Activated CD4-positive, alpha-beta T cell treated with anti-CD3 and anti-CD28 coated beads for 4 hours (primary cell): ENCODE measurements at places on chromosomes 12 and 14.

GRCh38 chr12:95151821-95152220, 65.4 kb downstream of the FGD6 start:
- DNase-seq, result no peak

DNA sequence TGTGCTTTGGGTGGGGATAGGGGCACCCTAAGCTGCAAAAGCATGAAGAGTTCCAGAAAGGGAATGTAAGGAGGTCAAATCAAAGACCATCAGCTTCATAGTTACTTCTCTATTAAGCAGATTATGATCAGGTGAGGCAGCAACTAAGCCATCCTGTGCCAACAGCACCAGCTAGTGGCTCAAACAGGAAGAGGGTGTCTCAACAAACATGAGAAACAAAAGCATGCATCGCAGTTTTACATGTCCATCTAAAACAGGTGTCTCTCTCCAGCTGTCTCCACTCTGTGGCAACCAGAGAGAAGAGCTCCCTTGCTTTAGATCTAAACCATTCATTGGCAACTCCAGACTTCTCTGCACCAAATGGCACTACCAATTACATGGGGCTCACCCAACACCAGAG, 52.9 kb downstream of the ACTN1 start:
- no peak for DNase-seq

- no peak for DNase-seq
Measured at GRCh38 chr12:607541-608001, 55.7 kb downstream of the NINJ2 start.

GRCh38 chr12:20097626-20098025, 270.7 kb upstream of the PDE3A start:
- no peak for DNase-seq

GRCh38 chr14:55540847-55541773, 38.9 kb upstream of the KTN1 start:
- no peak for DNase-seq

GRCh38 chr14:58171090-58171489, 19.1 kb upstream of the ARMH4 start:
- peak; percentile 20 for DNase-seq

- peak; percentile 50 for DNase-seq
Measured at GRCh38 chr12:12467264-12467663, 95.4 kb downstream of the DUSP16 start.

- no peak for DNase-seq
Measured at GRCh38 chr12:47097276-47097896, 17.6 kb upstream of the AMIGO2 start.

- no peak for DNase-seq
Measured at GRCh38 chr12:91142221-91142631, 30.9 kb upstream of the LUM start.

GRCh38 chr14:100334904-100335303, 11.8 kb downstream of the SLC25A47 start:
- DNase-seq, result no peak

DNA sequence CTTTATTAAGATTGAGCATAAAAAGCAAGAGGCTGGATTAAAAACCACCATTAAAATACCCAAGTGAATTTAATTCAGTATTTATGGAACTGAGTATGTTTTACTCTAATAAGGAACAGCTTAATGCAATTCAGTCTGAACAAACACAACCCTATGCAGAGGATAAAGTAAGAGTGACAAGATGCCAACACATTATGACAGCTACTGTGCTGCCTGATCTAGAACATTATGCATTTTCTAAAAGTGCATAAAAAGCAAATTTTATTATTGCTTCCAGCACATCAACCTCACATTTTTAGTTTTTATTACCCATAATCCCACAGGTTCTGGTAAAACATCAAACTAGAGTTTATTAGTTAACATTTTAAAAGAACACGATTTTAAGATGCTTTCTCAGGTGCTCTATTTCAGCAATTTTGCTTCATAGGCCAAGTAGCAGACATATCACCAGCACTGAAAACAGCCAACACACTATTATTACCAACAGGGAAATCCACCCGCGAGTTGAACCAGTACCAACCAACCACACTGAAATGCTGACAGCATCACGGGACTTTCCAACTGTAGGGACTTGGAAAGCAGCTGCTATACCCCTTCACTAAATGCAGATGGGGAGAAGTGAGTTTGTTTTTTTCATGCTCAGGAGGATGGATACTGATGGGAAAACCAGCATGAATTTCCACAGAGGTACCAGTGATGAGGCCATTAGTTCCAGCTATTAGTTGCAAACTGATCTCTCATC, 372.1 kb downstream of the KCNH5 start:
- DNase-seq, result no peak

DNA sequence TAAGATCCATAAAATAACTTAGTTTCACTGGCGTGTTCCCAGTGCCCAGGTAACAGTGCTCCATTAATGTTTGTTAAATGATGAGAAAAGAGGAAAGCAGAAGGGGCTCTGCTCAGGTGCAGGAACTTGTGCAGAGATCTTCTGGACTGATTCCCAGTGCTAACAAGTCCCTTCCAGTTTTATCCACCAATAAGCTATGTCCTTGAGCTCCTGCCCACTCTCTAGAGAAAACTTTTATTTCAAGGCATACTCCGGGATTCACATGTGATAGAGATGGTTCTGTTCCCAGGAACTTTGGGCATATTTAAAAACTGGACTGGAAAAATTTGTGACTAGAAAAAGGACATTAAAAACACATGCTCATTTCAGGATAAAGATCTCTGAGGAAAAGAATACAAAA, 1.9 kb downstream of the GYS2 start:
- no peak for DNase-seq

DNA sequence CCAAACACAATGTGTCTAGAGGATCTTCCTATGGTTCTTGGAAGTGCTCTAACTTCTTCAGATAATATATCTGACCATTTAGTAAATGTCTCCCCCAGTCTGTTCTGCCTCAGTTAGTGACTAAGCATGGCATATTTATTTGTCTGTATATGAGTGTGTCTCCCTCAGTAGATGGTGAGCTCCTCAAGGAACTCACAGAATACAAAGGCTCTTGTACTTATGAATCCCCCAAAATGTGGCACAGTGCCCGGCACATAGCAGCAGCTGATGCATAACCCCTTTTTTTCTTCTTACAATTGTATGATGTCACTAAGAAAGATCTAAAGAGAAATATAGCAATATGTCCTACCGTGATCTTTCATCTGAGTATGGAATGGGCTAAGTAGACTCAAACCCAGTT, 264.7 kb upstream of the PRICKLE1 start:
- DNase-seq, result no peak

- DNase-seq, result no peak
Measured at GRCh38 chr14:95056476-95056875, 100.9 kb downstream of the DICER1 start.

- no peak for DNase-seq
Measured at GRCh38 chr12:27436029-27436428, 10.5 kb upstream of the SMCO2 start.

GRCh38 chr12:57640175-57641042, 7.4 kb upstream of the B4GALNT1 start:
- DNase-seq, result no peak

DNA sequence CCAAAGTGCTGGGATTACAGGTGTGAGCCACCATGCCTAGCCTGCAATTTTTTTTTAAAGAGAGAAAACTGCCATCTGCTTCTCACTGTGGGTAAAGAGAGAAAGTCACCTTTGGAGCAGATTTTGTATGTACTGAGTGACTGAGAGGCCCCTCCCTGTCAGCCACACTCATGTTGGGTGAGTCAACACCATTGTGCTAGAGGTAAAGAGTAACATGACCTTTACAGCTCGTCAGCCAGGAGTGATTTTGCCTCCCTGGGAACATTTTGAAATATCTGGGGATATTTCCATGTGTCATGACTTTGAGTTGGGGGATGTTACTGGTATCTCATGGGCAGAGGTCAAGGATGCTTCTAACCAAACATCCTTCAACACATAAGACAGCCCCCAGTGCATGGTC, 115.2 kb downstream of the KSR2 start:
- no peak for DNase-seq

GRCh38 chr12:54980341-54980740, 4.2 kb downstream of the TESPA1 start:
- peak; percentile 34 for DNase-seq

DNA sequence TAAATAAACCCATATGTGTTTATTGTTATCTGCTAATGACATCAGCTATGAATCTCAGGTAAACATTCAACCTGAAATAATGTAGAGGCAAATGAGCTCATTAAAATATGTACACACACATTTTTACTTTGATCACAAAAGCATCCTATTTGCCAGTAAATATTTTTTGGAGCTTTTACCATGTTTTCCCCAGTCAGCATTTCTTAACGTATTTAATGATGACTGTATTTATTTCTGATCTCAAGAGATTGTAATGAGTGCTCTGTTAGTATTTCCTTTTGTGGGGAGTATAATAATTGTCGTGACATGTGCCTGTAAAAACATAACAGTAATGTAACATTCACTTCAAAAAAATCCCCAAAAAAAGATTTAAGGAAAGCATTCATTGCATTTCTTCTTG, 52.1 kb downstream of the FRMD6 start:
- no peak for DNase-seq

DNA sequence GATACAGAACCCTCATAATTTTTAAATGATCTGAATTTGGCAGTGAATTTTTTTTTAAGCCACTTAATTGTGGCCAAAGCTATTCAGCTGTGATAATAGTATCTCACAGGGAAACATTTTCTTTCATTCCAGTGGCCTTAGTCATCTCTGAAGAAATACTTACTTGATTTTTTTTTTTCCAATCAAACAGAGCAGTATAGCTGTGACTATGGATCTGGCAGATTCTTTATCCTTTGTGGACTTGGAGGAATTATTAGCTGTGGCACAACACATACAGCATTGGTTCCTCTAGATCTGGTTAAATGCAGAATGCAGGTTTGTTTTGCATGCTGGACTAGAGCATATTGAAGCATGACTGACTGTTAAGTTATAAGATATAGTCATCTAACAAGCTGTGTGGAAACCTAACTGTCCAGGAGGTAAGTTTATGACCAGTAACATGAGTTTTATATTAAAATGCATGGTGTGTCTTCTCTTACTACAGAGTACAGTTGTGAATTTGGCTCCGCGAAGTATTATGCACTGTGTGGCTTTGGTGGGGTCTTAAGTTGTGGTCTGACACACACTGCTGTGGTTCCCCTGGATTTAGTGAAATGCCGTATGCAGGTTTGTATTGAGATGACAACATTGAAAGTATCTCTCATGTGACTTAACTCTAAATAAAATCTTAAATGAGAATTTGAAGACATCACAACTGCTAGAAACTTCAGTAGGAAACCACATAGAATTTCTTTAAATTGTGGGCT, 1.9 kb downstream of the SLC25A3 start:
- no peak for DNase-seq

DNA sequence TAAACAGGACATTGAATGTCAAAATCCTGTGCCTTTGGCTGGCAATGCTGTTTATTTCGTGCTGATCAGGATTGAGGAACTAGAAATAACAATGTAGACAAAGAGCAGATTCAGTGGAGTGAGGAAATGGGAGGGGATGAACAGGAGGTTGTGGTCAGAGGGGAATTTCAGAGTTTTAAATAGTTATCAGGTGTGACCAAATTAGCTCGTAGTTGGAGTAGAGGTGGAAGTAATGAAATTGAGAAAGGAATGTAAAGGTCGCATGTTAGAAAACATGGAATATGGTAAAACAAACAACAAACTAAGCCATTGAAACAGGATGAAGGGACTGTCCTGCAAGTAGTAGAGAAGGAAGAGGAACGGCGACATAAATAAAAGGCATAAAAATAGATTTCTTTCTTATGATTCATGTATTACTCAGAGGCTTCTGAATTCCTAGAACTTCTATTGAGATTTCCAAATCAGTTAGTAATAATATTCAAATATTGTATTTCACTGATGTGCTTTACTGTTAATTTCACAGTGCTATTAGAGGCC, 9.5 kb upstream of the SAV1 start:
- DNase-seq, result no peak

DNA sequence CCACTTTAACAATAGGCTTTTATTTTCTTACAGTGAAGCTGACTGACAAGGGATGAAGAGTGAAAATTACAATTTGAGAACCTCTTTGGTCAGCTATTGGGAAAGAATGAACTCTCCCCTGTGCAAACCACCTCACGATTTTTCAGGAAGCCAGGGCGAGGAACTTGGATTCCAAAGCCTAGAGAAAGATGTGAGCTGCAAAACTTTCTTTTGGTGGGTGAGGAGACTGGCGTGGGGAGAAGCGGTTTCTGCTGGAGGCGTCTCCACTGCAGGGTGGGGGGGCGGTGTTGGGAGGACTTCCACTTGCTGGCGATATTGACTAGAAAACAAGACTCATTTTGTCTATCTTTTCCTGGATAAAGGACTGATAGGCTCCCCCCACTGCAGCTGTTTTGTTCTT, 59.3 kb upstream of the VRK1 start:
- no peak for DNase-seq

DNA sequence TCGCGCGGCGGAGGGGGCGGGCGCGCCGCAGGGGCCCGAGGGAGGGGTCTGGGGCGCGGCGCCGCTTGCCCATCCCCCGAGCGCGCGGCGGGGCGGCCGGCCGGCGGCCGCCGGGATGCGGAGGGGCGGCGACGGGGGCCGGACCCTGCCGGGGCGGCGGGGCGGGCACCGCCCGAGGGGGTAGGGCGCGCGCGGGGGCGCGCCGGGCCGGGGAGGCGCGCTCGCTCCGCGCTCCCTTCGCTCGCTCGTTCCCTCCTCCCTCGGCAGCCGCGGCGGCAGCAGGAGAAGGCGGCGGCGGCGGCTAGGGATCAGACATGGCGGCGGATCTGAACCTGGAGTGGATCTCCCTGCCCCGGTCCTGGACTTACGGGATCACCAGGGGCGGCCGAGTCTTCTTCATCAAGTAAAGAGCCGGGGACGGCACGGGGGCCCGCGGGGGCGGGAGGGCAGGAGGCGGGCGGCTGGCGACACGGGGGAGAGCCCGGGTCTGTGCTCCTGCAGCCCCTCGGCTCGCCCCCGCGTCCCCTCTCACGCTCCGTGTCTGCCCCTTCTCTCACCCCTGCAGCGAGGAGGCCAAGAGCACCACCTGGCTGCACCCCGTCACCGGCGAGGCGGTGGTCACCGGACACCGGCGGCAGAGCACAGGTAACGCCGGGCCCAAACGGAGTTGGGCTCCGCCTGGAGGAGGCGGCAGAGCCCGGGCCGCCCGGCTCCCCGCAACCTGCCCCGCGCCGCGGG, at the start of gene PLEKHA5:
PLEKHA5 (plus strand) TSS at position 248 of the 738 bp plus-strand sequence; CDS start at position 315, 67 bp downstream.
- peak; percentile 13 for DNase-seq

- no peak for DNase-seq
Measured at GRCh38 chr12:22981711-22982110, 356.7 kb downstream of the ETNK1 start.
